NCI-H187 (cell line): ENCODE measurements at places on chromosomes 13 and 19.
A peak's percentile ranks its signal among the peaks of the same experiment; 100 is the strongest.

GRCh38 chr19:49613374-49613773 is 22.4 kb downstream of the PRR12 start:
- DNase-seq, result no peak

DNA sequence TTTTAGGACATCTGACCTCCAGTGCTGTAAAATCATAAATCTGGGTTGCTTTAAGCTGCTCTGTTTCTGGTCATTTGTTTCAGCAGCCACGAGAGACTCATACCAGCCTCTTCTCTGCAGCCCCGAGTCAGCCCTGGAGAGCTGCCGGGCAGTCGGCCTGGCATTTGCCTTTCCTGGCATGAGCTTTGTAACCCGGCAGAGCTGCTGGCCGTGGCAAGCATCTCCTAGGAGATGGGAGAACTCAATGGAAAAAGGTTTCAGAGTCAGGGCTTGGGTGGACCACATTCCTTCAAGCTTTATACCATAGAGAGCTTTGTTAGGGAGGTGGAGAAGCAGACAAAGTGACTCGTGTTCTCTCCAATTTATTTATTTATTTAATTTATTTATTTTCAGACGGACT is 21.6 kb upstream of the CCL25 start:
- DNase-seq, result no peak

GRCh38 chr19:4851551-4852290 is 15.7 kb downstream of the PLIN3 start:
- peak; percentile 22 for DNase-seq

GRCh38 chr13:79448413-79448812 is 32.5 kb upstream of the NDFIP2 start:
- DNase-seq, result no peak

GRCh38 chr13:69008499-69008898 is 1099.1 kb upstream of the ATXN8OS start:
- DNase-seq, result no peak

DNA sequence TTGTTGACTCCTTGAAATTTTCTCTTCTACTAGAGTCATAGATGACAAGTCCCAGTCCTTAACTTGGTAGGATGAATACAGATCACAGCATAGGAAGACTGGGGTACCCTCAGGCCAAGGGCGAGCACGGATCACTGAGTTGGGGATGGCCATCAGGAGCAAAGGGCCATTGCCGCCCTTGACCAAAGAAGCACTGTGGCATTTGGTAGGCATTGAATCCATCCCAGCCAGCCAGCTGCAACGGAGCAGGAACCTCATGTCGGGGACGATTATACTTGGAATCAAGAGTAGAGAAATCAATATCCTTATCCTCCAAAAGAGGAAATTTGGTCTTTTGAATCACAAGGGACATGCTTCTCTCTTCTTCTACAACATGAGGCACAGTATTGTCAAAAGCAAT is 50.1 kb upstream of the ZNF573 start:
- no peak for DNase-seq

- no peak for DNase-seq
Measured at GRCh38 chr19:57267291-57267690, 13.0 kb upstream of the ZNF460 start.

GRCh38 chr19:38362076-38362945 is 12.1 kb upstream of the PSMD8 start:
- DNase-seq, result peak; percentile 75

GRCh38 chr13:31198519-31198918 is 1.3 kb upstream of the B3GLCT start:
- no peak for DNase-seq

- no peak for DNase-seq
Measured at GRCh38 chr19:13181747-13182388, 31.7 kb downstream of the IER2 start.

GRCh38 chr19:41995959-41996797 is 2.1 kb upstream of the ATP1A3 start:
- DNase-seq, result no peak

DNA sequence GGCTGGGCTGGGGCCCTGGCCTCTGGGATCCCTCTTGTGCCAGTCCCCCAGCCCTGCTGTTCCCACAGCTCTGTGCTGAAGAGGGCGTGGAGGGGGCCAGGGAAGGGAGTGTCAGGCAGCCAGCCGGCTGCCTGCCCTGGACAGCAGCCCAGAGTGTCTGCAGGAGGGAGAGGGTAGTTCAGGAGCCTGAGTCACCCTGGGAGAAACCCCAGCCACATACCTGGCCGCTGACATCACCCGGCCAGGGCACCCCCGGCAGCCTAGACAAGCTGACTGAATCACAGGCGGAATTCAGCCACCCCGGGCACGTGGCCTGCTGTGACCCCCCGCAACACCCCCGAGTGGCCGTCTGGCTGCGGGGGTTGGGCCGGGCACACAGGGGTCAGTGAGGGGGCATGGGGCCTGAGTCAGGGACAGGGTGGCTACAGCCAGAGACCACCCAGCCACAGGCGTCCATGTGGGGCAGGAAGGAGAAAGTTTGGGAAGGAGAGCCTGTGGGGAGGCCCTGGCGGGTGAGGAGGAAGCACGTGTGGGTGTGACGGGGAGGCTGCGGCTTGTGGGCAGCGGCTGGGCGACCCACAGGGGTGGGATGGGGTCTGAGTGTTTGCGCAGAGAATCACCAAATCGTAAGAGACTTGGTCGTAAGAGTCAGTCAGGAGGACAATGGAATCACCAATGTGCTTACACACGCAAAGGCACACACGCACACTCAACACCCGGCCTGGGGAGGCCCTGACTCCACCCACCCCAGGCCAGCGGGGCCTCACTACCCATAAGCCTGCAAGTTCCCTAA is 11.9 kb upstream of the FOSB start:
- DNase-seq, result no peak

DNA sequence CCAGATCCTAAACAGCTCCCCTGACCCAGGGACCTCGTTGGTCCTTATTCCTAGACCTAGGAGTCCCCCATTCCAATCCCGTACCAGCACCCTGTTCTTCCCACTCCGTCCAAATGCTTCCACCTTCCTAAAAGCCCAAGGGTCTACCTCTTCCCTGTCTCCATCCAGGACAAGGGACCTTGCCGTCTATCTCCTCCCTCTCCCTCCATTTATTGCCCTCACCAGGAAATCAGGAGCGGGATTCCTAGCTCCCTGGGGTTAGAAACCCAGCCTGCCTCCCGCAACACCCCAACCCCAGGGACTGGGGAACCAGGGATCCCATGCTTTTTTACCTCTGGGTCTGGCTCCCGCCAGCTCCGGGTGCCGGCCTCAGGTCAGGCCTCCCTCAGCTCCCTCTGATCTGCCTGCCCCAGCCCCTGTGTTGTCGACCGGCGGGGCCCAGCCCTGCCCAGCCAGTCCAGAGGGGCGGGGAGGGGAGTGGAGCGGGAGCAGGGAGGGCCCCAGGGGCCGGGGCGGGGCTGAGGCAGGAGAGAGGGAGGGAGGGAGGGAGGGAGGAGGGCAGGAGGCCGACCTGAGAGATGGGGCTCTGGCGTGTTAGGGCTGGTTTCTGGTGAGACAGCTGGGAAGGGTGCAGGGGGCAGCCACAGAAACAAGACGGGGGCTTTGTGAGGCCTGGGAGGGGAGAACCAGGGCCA is at the start of gene B3GNT8:
Gene B3GNT8 (minus strand): TSS at position 423 of the 695 bp plus-strand sequence. CDS start 596 bp downstream, outside the sequence.
- peak; percentile 84 for DNase-seq

DNA sequence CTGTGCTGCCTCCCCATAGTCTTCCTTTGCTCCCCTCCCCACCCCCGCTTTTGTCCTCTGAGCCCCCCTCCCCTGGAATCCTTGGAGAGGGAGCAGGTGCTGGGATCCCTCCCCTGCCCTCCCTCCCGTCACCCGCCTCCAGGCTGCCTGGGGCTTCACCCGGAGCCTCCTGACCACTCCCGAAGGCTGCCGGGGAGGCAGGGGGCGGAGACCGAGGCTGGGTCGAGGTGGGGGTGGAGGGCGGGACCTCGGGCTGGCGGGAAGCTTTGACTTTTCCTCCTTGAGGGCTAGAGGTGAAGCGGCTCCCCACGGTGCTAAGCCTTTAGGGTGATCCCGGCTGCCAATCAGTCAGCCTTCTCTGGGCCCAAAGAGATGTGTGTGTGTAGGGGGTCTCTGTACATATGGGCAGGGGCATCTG is 1.5 kb downstream of the KMT5C start:
- DNase-seq, result peak; percentile 89

GRCh38 chr19:44957526-44957925 is 2.3 kb downstream of the CLPTM1 start:
- no peak for DNase-seq

GRCh38 chr13:32334671-32335070 is 19.4 kb downstream of the BRCA2 start:
- DNase-seq, result no peak

GRCh38 chr19:47391510-47392223 is 27.7 kb downstream of the MEIS3 start:
- DNase-seq, result peak; percentile 39

GRCh38 chr19:339262-339887 is 5.2 kb downstream of the MIER2 start:
- no peak for DNase-seq

- DNase-seq, result no peak
Measured at GRCh38 chr19:51607920-51608562, 22.2 kb downstream of the SIGLEC5 start.

- no peak for DNase-seq
Measured at GRCh38 chr19:28018499-28018898, 1194.5 kb downstream of the UQCRFS1 start.

DNA sequence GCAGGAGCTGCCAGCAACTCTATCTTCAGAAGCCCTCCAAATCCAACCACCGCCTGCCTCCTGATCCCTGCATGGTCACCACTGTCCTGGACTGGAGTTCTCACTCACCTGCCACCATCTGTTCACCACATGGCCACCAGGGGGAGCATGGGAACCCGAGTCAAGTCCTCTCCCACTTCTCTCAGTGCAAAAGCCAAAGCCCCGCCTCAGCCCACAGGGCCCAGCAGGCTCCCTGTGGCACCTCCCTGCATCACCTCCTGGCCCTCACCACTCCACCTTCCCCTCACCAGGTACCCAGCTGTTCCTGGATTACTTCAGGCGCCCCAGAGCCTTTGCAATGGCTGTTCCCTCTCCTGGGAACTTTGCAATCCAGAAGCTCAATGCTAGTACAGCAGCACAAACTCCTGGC is 5.3 kb downstream of the DHPS start:
- peak; percentile 64 for DNase-seq

- DNase-seq, result no peak
Measured at GRCh38 chr13:98798849-98799645, 46.6 kb upstream of the SLC15A1 start.

GRCh38 chr19:46428239-46429135 is at the start of gene PNMA8C:
PNMA8C (minus strand) TSS chr19:46428936; CDS start chr19:46428359, 577 bp downstream.
- no peak for DNase-seq

DNA sequence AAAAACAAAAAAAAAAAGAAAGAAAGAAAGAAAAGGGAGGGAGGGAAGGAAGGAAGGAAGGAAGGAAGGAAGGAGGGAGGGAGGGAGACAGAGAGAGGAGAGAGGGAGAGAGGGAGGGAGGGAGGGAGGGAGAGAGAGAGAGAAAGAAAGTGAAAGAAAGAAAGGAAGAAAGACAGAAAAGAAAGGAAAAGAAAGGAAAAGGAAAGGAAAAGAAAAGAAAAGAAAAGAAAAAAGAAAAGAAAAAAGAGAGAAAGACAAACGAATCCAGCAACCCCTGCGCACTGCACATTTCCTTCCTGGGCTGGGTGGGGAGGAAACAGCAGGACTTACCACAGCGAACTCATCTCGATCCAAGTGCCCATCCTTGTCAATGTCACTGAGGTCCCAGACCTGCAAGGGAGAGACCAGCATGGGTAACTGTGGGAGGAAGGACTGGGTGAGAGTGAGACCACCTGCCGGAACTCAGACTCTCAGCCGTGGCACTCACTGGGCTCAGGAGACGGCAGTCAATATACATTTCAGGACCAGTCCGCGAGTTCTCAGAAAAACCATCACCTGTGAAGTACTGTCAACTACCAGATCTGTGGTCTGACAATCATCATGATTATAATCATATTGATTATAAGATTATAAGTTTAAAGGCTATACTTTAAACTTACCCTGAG is 43.3 kb downstream of the EPS15L1 start:
- no peak for DNase-seq

GRCh38 chr19:49481020-49481683 is 6.3 kb upstream of the RPL13A start:
- no peak for DNase-seq

DNA sequence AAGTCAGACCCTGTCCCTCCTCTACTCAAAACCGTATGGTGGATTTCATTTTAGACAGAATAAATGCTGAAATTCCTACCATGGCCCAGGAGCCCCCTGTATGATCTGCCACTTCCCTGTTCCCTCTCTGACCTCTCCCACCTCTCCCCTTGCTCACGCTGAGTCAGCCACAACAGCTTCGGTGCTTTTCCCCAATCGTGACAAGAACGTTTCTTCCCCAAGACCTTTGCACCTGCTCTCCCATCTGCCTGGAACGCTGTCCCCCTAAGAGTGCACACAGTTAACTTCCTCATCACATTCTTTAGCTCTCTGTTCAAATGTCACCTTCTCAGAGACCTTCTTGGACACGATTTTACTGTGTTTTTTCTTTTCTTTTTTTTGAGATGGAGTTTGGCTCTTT is 2.3 kb downstream of the VRK3 start:
- no peak for DNase-seq

DNA sequence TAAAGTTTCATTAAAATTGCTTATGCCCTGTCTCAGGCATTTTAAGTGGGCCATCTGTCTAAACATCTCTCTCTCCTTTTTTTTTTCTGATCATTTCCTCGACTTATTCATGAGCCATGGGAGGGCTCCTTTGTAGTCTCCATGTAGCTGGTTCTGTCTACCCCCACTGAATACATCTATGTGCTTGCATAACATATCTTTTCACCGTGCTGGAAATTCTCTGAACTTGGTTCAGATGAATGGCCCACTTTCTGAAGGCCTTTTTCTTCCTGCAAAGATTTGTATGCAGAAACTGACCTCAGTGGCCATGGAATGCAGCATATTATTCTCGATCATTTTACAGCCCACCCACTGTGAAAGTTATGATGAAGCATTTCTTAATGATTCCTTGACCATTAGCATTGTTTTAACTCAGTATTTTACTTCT is 225.3 kb downstream of the GGACT start:
- no peak for DNase-seq

GRCh38 chr13:21672287-21672680 is 1.4 kb downstream of the FGF9 start:
- DNase-seq, result no peak

DNA sequence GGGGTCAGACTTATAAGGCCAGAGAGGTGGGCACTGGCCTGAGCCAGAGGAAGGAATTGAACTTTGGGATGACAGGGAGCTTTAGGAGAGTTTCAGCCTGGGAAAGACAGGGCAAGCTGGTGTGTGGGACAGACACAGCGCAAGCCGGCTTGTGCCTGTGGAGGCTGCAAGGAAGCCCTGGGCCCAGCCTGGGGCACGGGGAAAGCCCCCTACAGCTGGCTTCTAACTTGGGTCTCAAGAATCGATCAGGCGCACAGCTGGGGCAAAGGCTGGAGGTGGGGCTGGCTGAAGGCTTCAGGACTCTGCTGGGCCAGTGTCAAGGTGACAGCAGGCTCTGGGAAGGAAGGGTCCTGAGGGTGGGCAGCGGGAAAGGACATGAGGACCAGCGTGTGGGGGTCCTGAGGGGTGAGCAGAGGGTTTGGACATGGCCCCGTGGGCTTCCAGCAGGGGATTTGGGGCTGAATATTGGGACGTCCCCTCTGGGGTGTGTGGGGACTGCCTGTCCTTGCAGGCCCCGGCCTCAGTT is 3.0 kb downstream of the PTOV1 start:
- no peak for DNase-seq
